Activated T-cell treated with anti-CD3 and anti-CD28 coated beads, Interleukin-2, amount 50 U/mL, for 48 hours (primary cell): ENCODE measurements at places on chromosomes 3 and 15.

GRCh38 chr3:44576613-44577012 is 8.2 kb upstream of the ZNF660 start:
- no peak for DNase-seq

- DNase-seq = no peak
These were observed 44.1 kb downstream of the LIPC start for GRCh38 chr15:58475573-58476524.

DNA sequence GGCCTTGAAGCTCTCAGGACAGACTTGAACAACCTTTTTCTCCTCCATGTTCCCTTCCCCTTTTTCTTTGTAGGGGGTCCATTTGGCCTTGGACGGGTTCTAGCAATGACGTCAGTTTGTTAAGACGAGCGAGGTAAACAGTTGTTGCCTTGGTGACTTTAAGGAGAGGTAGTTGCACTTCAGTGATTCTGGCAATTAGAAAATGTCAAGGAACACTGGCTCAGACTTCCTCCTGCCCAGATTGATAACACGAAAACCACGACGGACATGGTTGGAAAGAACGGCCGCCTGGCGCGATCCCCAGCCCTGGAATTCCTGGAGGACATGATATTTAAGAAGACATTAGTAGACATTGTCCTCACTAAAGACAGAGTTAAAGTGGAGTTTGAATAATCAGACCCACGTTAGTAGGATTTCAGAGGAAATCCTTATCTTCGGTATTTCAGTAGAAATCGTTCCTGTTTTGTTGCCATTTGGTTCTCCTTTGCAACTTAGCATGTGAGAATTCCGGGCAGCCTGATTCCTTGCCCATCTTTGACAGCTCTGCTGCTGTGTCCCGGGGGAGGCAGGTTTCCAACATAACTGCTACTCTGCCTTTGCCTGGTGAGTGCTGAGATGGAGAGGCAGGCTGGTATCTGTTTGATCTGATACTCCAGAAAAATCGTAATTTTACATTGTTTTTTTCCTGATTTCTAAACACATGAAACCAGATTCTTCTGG is 87.3 kb downstream of the ST6GAL1 start:
- DNase-seq = no peak

DNA sequence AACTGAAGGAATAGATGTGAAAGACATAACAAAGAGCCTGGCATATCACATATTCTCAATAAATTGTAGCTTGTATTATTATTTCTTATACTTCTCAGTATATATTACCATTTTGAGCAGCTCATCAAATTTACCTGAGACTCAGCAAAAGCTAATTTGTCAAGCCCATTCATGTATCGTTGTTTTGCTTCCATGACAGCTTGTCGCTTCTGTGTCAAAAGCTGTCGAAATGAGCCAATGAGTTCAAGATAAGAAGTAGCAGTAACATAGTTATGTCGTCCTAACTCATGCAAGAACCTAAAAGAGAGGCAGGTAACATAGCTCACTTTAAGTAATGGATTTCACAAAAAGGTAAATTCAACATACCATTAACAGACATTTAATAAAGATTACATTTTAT is 93.8 kb upstream of the ASB14 start:
- no peak for DNase-seq

GRCh38 chr15:31298707-31299172 is 27.9 kb upstream of the KLF13 start:
- DNase-seq = no peak

DNA sequence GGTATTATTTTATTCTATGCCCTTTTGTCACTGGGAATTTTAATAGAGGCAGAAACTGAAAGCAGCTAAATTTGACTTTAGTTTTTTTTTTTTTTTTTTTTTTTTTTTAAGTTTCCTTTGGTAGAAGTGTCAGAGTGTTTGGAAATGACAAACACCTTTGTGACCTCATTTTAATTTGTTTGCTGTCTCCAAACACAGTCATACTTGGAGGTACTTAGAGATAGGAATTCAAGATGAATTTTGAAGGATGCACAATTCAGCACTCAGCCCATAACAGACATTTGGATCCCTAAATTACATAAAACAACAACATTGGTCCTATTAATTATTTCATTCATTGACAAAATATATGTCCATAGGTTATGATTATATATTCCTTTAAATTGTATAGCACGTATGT is 43.4 kb upstream of the NAALADL2 start:
- no peak for DNase-seq

GRCh38 chr3:172536993-172537419 is 13.8 kb upstream of the TNFSF10 start:
- DNase-seq = peak; percentile 36

DNA sequence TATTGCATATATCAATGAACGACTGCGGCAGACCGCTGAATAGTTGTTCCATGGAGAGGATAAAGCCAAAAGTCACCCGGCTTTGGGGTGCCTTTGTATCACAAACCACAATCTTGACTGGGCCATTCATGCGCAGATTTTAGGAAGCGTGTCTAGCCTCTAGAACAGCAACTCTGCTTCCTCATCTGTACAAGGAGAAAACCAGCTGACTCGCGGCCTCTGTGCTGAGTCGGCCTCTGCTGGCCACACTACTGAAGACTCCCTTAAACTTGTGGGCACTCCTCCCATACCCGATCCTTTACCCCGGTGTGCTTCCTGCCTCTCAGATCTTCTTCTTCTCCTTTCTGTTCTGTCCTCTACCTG is 872 bp downstream of the DLEC1 start:
- DNase-seq = peak; percentile 58

DNA sequence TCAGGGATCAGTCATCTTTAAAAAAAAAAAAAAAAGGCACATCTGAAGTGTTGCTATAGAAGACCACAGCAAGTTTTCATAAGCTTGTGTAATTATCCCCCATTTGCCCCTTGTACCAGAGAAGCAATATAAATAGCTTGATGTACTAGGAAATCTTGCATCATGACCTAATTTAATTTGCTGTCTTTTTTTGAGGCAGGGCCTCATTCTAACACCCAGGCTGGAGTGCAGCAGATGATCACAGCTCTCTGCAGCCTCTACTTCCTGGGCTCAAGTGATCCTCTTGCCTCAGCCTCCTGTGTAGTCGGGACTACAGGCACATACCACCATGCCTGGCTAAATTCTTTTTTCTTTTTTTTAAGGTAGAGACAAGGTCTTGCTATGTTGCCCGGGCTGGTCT is 88.7 kb downstream of the ARIH1 start:
- DNase-seq = no peak

- no peak for DNase-seq
These were observed 482.4 kb downstream of the ROBO1 start for GRCh38 chr3:79285380-79285779.

- no peak for DNase-seq
These were observed 35.9 kb downstream of the EIF4E3 start for GRCh38 chr3:71689291-71689690.
